Activated CD8-positive, alpha-beta memory T cell treated with anti-CD3 and anti-CD28 coated beads, Interleukin-2, amount 50 U/mL, for 48 hours (primary cell): ENCODE measurements at places on chromosomes 7 and 10.

- DNase-seq = no peak
These were observed 93.7 kb upstream of the DNAAF5 start for GRCh38 chr7:632831-633210.

GRCh38 chr7:99631295-99632109, 14.8 kb downstream of the ZSCAN25 start:
- DNase-seq = no peak

GRCh38 chr10:70651661-70652060, 20.6 kb upstream of the ADAMTS14 start:
- DNase-seq = no peak

DNA sequence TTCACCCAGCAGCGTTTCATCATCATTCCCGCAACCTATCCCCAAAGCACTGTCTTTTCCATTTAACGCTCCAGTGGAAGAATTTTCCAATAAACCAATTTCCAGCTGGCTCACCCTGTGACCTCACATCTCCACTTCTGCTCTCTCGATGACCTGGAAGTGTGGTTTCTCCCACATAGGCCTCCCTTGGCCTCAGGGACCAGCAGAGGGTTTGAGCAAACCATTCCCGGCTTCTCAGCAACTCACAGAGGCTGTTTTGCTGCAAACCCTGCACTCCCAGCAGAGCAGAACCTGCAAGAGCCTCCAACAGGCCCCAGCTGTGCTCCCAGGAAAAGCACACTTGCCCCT, 523.0 kb upstream of the FOXK1 start:
- no peak for DNase-seq

GRCh38 chr7:14766747-14767146, 135.8 kb downstream of the DGKB start:
- DNase-seq = no peak

DNA sequence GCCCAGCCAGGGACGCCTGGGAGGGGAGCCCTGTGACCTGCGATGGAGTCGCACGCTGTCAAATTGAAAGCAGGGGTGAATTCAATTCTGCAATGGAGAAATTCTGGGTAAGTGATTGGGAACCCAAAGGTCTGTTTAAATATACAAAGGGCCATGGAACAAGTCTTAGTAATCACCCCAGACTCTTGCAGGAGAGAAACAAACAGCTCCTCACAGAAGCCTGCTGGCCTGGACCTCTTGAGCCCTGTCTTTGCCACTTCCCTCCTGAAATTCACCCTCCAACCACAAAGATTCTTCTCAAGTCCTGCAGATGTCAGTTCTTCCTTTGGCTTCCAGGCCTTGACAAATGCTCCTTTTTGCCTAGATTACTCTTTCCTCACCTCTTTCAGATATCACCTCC, 97.3 kb downstream of the GLI3 start:
- DNase-seq = no peak

DNA sequence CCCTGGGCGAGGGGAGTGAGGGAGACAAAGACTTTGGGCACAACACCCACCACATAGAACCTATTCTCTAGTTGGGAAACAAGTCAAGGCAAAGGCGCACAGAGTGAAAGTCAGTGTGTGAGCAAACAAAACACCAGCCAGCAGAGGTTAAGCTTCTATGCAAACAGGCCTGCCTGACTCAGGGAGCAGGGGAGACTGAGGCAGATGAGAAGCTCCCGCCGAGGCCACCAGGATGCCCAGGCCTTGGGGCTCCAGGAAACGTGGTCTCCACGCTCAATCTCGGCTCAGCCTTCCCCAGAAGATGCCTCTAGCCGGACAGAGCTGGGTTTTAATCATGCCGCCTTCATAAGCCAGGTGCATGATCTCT, 74.1 kb upstream of the KCNMA1 start:
- no peak for DNase-seq

DNA sequence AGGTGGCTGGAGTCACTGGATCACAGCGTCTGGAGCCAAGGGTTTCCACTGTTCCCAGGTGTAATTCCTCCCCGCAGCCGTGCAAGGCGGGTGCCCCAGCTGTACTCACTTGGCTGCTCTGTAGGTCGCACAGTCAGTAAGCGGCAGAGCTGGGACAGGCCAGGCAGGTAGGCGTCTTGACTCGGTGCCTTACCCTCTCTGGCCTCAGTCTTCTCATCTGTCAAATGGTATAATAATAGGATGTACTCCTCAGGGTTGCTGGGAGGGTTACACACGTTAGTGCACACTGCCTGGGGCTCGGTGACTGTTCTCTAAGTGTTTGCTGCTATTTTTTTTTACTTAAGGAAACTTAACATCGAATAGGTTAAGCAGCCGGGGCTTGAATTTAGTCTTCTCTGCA, 27.0 kb downstream of the MYL10 start:
- no peak for DNase-seq

GRCh38 chr10:131700506-131700905, 200.3 kb upstream of the PPP2R2D start:
- DNase-seq = peak; percentile 20

DNA sequence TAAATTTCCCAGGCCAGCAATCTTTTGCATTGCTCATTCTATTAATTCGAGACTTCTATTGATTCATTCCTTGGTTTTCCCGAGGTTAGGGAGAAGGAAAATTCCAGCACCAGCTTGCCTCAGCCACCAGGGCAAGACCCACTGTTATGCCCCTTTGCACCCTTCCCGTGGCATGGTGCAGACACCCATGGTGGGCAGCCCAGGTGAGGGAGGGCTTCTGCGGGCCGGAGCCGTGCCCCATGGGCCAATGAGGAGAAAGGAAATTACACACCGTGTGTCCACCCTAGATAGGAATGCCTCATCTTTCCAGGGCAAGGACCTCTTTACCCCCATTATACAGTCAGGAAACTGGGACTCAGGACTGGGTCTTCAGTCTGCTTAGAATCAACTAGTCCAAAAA, 4.5 kb upstream of the GRID1 start:
- no peak for DNase-seq

- DNase-seq = no peak
These were observed 27.8 kb downstream of the STEAP4 start for GRCh38 chr7:88278881-88279280.

GRCh38 chr7:46035166-46035565, 114.1 kb upstream of the IGFBP3 start:
- no peak for DNase-seq
